ENCODE measurements at places on chromosomes 3 and 15.

GRCh38 chr3:124800511-124801258, 70.4 kb downstream of the UMPS start:
- no peak for DNase-seq

- DNase-seq: peak; percentile 48
These were observed 56.4 kb upstream of the ARRDC4 start for GRCh38 chr15:97903971-97904572.

- no peak for DNase-seq
These were observed 2.6 kb downstream of the SMAD3 start for GRCh38 chr15:67067930-67068551.

DNA sequence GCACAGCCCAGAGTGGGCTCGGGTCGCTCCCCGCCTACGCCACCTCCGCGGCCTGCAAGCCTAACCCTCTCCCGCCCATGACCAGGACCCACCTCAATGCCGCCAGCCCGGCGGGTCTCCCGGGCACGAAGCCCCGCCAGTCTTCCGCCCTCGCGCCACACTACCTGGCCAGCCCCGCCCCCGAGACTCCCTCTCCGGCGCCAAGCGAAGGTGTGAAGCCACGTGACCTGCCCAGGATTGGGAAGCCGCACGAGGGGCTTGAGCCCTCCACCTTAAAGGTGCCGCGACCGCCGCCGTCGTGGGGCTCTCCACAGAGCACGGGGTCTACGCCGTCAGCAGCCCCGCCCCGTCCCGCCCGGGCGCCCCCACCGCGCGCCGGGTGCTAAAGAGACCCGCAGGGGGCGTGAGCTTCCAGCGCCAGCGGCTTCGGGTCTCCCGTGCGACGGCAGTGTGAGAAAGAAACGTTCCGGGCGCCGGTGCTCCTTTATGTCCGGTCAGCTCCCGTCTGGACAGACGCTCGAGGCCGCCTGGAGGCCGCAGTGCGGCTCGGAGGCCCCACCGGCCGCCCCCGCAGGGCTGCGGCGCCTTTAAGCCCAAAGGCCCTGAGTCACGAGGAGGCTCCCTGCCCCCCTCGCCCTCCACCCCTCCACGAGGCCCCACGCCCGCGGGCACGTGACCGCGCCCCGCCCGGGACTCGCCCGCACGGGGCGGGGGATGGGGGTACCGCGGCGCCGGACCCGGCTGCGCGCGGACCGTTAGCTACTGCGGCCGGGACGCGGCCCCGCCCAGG, at the start of gene CPEB1:
Gene CPEB1 (minus strand): TSS at position 319 of the 790 bp plus-strand sequence. CDS start 18,904 bp downstream, outside the sequence.
- DNase-seq: peak; percentile 71

GRCh38 chr3:61111825-61112224, 139.4 kb downstream of the FHIT start:
- no peak for DNase-seq

GRCh38 chr3:63349583-63350573, 71.8 kb downstream of the SYNPR start:
- DNase-seq: peak; percentile 3

DNA sequence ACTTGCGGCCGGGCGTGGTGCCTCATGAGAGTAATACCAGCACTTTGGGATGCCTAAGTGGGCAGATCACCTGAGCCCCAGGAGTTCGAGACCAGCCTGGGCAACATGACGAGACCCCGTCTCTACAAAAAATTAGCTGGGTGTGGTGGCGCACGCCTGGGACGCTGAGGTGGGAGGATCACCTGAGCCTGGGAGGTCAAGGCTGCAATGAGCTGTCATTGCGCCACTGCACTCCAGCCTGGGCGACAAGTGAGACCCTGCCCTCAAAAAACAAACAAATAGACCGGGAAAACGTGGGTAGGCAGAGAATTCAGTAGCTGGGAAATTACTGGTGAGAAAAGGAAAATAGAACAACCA, 667 bp downstream of the UMPS start:
- no peak for DNase-seq
